Stimulated activated CD8-positive, alpha-beta memory T cell treated with anti-CD3 and anti-CD28 coated beads, Interleukin-7, amount 100 ng/mL, for 4 hours (primary cell): ENCODE measurements at places on chromosomes 11 and 22.

- DNase-seq: no peak
Measured at GRCh38 chr11:73228268-73229134, 10.4 kb downstream of the P2RY2 start.

DNA sequence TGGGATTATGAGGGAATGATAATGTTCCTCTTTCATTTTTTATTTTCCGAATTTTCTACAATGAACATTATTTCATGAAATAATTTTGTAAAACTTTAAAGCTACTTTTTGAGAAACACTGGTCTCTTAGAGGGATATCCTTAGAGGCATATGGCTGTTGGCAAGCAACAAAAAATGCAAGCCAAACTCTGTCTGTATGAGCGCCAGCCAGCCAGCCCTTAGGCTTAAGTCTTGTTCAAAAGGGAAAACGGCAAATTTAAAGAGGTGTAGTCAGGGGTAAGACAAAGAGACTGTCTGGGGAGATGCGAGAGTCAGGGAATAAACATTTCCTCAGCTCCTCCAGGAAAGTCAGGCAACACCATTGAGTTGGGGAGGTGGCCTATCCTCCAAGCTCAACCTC, 22.5 kb downstream of the ASCC2 start:
- DNase-seq: no peak

DNA sequence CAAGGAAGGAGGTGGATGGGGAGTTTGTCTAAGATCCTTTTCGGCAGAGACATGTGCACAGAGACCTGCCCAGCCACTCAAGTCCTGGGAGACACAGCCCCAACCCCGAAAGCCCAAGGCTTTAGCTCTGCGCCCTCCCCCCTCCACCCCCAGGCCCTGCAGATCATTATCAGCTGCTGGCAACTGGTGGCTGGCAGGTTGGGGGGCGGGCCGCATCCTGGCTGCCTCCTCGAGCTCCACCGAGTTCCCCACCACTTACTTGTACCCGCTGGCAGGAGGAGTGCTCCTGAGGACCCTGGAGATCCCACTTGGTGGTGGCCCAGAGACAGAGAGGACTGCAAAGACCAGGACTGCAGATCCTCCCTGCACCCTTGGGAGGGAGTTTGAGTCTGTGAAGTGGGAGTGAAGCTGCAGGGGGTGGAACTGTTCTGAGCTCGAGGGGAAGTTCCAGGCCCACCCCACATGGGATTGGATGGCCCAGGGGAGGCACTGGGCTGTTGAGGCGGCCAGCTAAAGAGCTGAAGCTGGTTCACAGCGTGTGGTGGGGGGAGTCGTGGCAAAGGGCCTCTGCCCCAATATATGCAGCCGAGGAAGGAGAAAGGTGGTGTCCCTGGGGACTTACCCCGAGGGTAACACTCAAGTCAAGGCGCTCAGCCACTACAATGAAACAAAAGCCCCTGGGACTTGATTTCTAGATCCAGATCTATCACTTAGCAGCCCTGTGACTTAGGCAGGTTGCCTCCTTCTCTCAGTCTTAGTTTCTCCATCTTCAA, 19.9 kb upstream of the CCDC86 start:
- DNase-seq: no peak

- peak; percentile 25 for DNase-seq
Measured at GRCh38 chr11:100687054-100687629, at the start of gene ARHGAP42. ARHGAP42 (plus strand) TSS chr11:100687288; CDS start chr11:100687679, 391 bp downstream.

GRCh38 chr11:68821670-68822069, 20.0 kb downstream of the CPT1A start:
- DNase-seq: no peak

DNA sequence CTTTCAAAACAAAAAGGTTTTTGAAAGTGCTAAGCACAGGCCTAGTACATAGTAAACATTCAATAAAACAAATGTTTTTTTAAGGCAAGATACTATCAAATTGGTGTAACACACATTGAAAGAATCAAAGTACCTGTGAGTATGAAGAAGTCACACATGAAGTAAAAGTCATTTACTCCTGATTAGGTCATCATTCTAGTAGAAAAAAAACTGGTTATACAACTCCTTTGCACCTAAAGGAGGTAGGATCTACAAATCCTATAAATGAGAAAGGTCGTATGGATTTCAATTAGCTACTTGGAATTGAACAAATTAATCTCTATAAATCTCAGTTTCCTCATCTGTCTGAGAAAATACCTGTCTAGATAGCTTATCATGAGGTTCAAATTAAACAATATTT, 80.8 kb downstream of the SIK3 start:
- no peak for DNase-seq

GRCh38 chr11:76524461-76524860, 79.6 kb downstream of the EMSY start:
- no peak for DNase-seq
